ENCODE measurements at places on chromosomes 2 and 18. TPM values are rescaled to one million over a fixed set of nuclear protein-coding genes. Genes with fewer than 3 reads are reported as not detected.

The LCT gene
- total RNA-seq: not detected

The NT5C1B gene
- total RNA-seq: not detected

The PAPOLG gene
- 14.4 TPM for total RNA-seq

The LIMS4 gene
- total RNA-seq: 2.6 TPM

The SPATS2L gene
- 115 TPM for total RNA-seq

The PTPRN gene
- total RNA-seq: 0.12 TPM

The CIB4 gene
- not detected for total RNA-seq

The MZT2A gene
- 21.8 TPM for total RNA-seq

The RGPD4 gene
- total RNA-seq: not detected

The SPATA3 gene
- total RNA-seq: not detected

The SERPINB2 gene
- not detected for total RNA-seq

The FOXI3 gene
- not detected for total RNA-seq

The STEAP3 gene
- 9.4 TPM for total RNA-seq

The PLEKHA3 gene
- 13.2 TPM for total RNA-seq

The NDC80 gene
- 0.37 TPM for total RNA-seq

The UGT1A3 gene
- not detected for total RNA-seq

The PARD6G gene
- 4.5 TPM for total RNA-seq

The MOCOS gene
- total RNA-seq: 4.3 TPM

The MC5R gene
- not detected for total RNA-seq

The LTBP1 gene
- 12.6 TPM for total RNA-seq
